Breast epithelium (tissue), 4 donors: ENCODE measurements at places on chromosomes 2 and 18. TPM values are rescaled to one million over a fixed set of nuclear protein-coding genes. Genes with fewer than 3 reads are reported as not detected.

The HOXD8 gene
- 36.1 TPM for total RNA-seq

The AQP4 gene
- total RNA-seq, result 1.5 TPM

The DCC gene
- under 0.01 TPM for total RNA-seq

The SERPINB3 gene
- total RNA-seq, result not detected

The CDH2 gene
- total RNA-seq, result 0.33 TPM

The NT5C1B gene
- not detected for total RNA-seq

The TACR1 gene
- total RNA-seq, result 2.4 TPM

The UPP2 gene
- not detected for total RNA-seq

The FOXD4L1 gene
- total RNA-seq, result 0.44 TPM

The PNKD gene
- 35.6 TPM for total RNA-seq

The FMNL2 gene
- total RNA-seq, result 36.1 TPM

The DES gene
- 29.6 TPM for total RNA-seq

The TEX44 gene
- not detected for total RNA-seq

The LGALSL gene
- 16.5 TPM for total RNA-seq

The PLEKHH2 gene
- total RNA-seq, result 67.2 TPM

The PASK gene
- total RNA-seq, result 7.3 TPM

The FNDC4 gene
- 57.7 TPM for total RNA-seq

The TBR1 gene
- total RNA-seq, result 0.64 TPM

The ATP6V1B1 gene
- 38.2 TPM for total RNA-seq

The GPR55 gene
- total RNA-seq, result not detected

The VPS4B gene
- 34.1 TPM for total RNA-seq

The CKAP2L gene
- 0.96 TPM for total RNA-seq

The CFC1 gene
- total RNA-seq, result not detected
